ENCODE measurements at places on chromosomes 5 and 9. TPM values are rescaled to one million over a fixed set of nuclear protein-coding genes. Genes with fewer than 3 reads are reported as not detected.

The PDZD2 gene
- total RNA-seq: 3.0 TPM

The TMEM215 gene
- not detected for total RNA-seq

The DRD1 gene
- total RNA-seq: not detected

The ENTREP1 gene
- not detected for total RNA-seq

The BSPRY gene
- not detected for total RNA-seq

DNA sequence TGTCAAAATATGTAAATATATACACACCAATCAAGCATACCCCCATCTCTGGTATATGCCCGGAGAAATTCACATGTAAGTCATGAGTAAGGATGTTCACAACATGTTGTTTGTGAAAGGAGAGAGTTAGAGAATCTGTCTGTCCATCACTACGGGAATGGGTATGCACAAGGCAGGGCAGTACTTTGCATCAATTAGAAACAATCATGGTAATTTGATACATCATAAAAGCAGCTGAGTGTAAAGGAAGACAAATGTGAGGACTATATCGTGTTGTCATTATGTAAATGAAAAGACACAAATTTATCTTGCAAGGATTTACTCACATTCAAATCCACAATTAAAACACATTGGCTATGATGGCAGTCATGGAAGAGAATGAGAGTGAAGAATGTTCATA lies 146.7 kb downstream of the SV2C start:
- no peak for DNase-seq

GRCh38 chr5:16497546-16497945 lies 31.9 kb upstream of the ZNF622 start:
- DNase-seq: no peak

- DNase-seq: no peak
These were observed 67.8 kb downstream of the PSD2 start for GRCh38 chr5:139863361-139863760.

DNA sequence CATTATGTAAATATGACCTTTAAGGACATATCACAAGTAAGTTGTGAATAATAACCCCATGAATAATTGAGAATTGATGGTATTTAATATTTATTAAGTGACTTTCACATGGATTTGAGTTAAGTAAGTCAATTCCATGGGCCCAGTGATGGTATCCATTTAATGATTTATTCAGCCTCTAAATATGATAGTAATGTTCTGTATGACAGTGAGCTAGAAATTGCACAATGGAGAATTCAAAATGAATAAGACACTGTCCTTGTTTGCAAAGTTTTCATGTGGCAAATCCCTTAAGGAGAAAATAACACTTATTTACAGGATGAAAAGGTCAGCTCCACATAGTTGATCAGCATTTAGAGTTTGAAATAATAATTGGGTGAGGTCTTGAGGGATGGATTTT lies 160.7 kb downstream of the PDE4D start:
- no peak for DNase-seq

GRCh38 chr9:127557466-127557869 lies 54.6 kb upstream of the STXBP1 start:
- DNase-seq: no peak

GRCh38 chr9:21591221-21592062 lies 109.3 kb upstream of the IFNE start:
- DNase-seq: no peak

GRCh38 chr9:35563791-35564197 lies 41.3 kb upstream of the TESK1 start:
- no peak for DNase-seq

GRCh38 chr5:34045023-34045422 lies 2.0 kb upstream of the C1QTNF3 start:
- DNase-seq: no peak

DNA sequence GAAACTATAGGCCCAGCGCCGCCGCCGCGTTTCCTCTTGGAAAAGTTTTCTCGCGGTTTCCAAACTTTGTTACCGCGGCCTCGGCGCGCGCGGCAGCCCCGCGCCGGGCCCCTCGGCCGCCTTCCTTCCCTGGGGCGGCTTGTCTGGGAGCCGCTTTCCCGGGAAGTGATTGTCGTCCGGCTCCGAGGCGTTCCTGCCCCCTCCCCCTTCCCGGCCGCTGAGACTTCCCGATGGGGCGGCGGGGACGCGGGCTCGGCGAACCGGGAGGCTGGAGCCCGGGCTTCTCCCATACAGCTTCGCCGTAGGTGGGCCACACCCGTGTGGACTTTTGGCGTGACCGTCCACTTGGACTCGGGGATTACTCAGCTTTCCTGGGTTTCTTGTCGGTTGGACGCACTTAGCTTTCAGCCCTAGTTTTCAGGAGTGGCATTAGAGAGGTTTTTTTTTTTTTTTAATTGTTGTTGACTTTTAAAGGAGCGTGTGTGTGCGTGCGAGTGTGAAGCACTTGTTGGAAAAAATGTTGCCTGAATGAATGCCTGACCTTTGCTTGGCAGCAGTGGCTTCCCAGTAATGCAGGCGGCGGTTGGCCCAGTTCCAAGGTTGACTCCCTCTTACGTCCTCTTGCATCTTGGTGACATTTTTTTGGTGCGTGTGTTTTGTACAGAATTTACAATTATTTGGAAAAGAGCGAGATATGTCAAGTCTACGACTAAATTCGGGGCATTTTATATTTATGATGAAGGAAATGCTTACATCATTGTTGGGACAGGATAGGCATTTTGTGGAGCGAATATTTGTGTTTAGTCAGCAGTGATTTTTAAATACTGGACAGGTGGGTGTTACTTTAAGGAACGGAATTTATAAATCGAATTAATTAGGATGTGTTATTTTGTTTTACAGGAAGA lies 821 bp downstream of the CTNNA1 start:
- DNase-seq: no peak

GRCh38 chr5:52895075-52895474 lies 94.1 kb upstream of the ITGA2 start:
- DNase-seq: no peak

- DNase-seq: no peak
These were observed 43.4 kb upstream of the KIAA1958 start for GRCh38 chr9:112443200-112443599.

- no peak for DNase-seq
These were observed 483.7 kb upstream of the RIOK2 start for GRCh38 chr5:97666783-97667182.

DNA sequence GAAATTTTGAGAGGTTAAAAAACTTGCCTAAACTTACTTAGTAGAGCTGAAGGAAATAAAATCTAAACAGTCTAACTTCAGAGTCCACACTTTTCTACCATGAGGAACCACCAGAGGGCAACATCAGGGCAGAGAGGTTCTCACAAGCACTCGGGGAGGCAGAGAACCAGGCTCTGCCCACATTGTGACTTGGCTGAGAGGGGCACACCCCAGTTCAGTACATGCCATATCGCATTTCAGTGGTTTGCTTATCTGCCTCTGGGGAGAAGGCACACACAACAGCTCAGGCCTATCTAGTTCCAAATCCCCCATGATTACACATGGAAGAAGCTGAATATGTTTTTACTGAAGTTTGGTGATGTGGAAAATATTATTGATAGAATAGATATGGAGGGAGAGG lies 49.2 kb downstream of the EQTN start:
- DNase-seq: no peak

DNA sequence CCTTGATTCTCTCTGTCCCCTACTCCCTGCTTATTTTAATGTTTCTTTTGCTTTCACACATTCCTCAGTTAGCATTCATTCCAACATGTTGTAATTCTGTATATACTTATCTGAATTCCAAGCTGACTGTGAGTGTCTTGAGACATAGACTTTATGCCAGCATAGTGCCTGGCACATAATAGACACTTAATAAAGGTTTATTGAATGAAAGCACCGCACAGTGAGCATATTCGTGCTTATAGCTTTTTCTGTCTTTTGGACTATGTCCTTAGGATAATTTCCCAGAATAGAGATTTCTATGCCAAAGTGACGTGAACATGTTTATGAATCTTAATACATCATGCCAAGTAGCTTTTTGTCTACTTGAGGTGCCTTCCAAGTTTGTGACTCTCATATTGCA lies 174.6 kb downstream of the CD180 start:
- no peak for DNase-seq

Data from T-helper 17 cell (primary cell).